ENCODE measurements at places on chromosomes 2 and 18. TPM values are rescaled to one million over a fixed set of nuclear protein-coding genes. Genes with fewer than 3 reads are reported as not detected.

Gene TMEM200C
- total RNA-seq = not detected

Gene CCDC85A
- total RNA-seq = not detected

Gene TDRD15
- total RNA-seq = not detected

DNA sequence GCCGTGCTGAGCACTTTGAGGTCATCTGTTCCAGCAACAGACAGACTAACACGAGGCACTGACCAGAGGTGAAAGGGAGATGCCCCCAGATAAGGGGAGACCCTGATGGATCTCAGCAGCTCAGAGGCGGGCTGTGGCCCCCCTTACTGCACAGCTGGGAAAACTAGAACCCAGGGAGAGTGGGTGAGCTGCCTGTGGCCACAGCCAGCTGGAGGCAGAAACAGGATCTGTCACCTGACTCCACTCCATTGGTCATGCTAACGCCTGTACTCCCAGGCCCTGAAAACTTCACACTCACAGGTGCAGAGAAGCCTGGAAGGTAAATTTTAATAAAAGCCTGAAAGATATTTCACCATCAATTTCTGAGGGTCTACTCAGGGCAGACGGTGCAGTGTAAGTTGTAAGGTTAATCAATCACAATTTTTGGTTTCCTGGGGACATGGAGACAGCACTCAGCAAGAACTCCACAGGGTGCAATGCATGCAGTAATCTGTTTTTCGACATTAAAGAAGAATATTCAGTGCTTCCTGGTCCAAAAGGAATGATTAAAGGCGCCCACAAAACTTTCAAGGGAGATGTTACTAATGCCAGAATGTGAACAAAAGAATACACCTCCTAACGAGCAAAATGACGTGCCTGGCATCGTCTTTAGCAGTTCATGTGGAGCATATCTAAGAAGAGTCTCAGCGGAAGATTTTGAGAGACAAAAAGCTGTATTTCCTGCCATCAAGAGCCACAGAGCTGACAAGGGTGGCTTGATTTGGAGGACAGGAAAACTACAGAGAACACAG, 173.4 kb downstream of the EIPR1 start:
- no peaks in the 10 kb centered on the region for H3K4me1 ChIP-seq
- H3K27ac ChIP-seq = no peak overlapping the region
- no peaks in the 10 kb centered on the region for H3K27me3 ChIP-seq
- H3K36me3 ChIP-seq = peaks cover 6% of the 10 kb centered on the region
- no peak overlapping the region for H3K4me3 ChIP-seq

Gene DTNB
- total RNA-seq = 30.1 TPM

GRCh38 chr2:25669520-25669919, 3.9 kb downstream of the DTNB start:
- H3K27ac ChIP-seq = no peak overlapping the region
- no peak overlapping the region for H3K4me3 ChIP-seq
- no peaks in the 10 kb centered on the region for H3K27me3 ChIP-seq
- DNase-seq = no peak

DNA sequence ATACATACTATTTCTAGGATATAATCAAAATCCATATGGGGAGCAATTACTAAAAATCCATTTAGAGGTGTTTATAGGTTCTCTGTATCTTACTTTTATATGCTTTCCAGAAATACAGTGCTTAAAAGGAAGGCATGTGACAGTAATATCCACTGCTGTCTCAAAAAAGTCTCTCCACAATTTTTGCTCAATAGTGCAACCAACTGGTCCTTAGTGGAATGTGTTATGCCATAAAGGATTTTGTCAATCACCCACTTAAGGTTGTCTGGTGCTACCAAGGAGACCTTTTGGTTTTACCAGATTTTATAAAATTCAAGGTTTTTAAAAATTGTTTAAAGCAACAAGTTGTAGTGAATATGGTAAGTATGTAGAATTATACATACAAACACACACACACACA, 328.5 kb upstream of the DSEL start:
- DNase-seq = no peak
- H3K27me3 ChIP-seq = no peaks in the 10 kb centered on the region
- H3K4me1 ChIP-seq = no peaks in the 10 kb centered on the region
- H3K4me3 ChIP-seq = no peak overlapping the region

GRCh38 chr18:58609536-58609993, 19.3 kb downstream of the ALPK2 start:
- H3K36me3 ChIP-seq = no peaks in the 10 kb centered on the region
- no peak overlapping the region for H3K27ac ChIP-seq
- no peak for DNase-seq
- no peak overlapping the region for H3K4me3 ChIP-seq
- H3K4me1 ChIP-seq = peaks cover 44% of the 10 kb centered on the region
- H3K27me3 ChIP-seq = no peaks in the 10 kb centered on the region

GRCh38 chr2:36780231-36780839, 83.8 kb downstream of the VIT start:
- H3K4me1 ChIP-seq = no peaks in the 10 kb centered on the region
- no peak overlapping the region for H3K27ac ChIP-seq
- H3K4me3 ChIP-seq = no peak overlapping the region
- no peaks in the 10 kb centered on the region for H3K27me3 ChIP-seq

GRCh38 chr2:220670511-220670910, 901.6 kb downstream of the EPHA4 start:
- no peak overlapping the region for H3K27ac ChIP-seq
- H3K36me3 ChIP-seq = no peaks in the 10 kb centered on the region
- no peak overlapping the region for H3K4me3 ChIP-seq
- DNase-seq = no peak

Measured in CD4-positive, alpha-beta T cell (primary cell).